ENCODE measurements at places on chromosomes 4 and X.
A peak's percentile ranks its signal among the peaks of the same experiment; 100 is the strongest.

DNA sequence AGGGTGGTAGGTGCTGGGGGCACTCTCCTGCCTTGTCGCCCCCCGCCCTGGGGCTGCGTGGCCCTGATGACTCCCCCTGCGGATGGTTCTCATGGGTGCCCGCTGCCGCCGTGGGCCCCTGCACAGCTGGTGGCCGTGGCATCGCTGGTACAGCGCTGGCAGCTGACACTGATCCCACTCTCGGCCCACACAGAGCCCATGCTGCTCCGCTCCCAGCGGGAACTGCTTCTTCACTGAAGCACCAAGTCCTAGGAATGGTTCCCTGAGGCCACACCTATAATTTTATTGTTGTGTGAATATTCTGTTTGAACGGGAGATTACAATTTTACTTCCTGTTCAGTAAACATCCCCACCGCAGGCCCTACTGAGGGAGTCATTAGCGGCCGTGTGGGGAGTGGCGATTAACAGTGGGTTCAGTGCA, 138.6 kb upstream of the NKX1-1 start:
- no peak for DNase-seq

GRCh38 chr4:182286931-182287330, 43.7 kb downstream of the TENM3 start:
- DNase-seq = no peak

GRCh38 chr4:48190839-48191238, 56.8 kb upstream of the TXK start:
- no peak for DNase-seq

DNA sequence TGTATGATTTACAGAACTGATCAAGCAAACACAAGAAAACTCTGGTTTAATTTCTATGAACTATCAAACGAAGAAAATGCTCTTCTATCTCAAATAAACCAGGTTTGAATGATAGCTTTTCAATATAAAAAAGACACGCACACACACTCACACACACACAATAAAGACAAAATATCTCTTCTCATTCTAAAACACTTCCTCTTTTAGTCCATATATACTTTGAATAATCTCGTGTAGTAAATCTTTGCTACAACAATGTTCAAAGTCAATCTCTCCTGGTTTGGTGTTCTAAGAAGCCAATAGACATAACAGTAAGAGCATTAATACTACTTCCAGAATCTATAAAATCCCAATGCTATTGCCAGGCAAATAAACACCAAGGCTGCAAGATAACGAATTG, 13.3 kb downstream of the CXCL2 start:
- no peak for DNase-seq

DNA sequence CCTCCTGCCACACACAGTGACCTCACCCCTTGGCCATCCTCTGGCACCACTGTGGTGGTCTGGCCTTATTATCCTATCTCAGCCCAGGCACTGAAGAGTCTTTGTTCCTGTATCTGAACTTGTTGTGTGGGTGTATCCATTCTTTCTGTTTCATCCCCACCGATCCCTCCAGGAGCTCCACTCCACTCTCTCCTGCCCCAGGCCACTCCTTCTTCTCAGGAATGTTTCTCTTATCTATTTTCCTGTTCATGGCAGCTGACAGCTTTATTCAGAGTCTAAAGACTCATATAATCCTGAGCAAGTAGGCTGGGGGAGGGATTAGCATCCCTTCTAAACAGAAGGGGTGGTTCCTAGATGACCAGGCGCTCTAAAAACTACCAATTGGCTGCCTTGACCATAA, 150.0 kb downstream of the ANAPC10 start:
- no peak for DNase-seq

DNA sequence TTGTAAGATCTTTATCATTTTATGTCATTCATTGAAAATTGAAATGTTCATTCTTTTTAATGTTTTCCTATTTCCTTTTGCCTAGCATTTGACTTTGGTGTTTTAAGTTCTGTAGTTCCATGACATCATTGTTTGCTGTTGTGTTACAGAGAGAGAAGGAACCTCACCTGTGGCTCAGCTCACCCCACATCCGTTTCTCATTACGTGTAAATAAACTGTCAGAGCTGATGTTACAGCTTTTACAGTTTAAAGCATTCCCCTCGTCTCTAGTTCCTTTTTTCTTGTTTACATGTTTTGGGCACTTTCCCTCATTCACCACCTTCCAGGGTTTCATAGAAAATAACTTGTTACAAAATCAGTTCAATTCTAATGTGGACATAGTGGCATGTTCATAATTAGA, 137.2 kb downstream of the FNIP2 start:
- DNase-seq = no peak

DNA sequence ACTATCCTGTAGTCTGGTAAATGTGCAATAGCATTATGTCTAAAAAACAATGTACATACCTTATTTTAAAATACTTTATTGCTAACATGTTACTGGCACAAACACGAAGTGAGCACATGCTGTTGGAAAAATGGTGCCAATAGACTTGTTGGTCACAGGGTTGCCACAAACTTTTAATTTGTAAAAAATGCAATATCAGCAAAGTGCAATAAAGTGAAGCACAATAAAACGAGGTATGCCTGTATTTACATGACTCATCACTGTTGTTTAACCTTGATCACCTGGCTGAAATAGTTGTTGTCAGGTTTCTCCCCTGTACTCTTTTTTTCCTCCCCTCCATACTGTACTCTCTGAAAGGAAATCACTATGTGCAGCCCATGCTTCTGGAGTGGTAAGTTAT, 56.5 kb downstream of the KLF8 start:
- no peak for DNase-seq

GRCh38 chr4:26985873-26986272, 125.2 kb downstream of the STIM2 start:
- DNase-seq = no peak

DNA sequence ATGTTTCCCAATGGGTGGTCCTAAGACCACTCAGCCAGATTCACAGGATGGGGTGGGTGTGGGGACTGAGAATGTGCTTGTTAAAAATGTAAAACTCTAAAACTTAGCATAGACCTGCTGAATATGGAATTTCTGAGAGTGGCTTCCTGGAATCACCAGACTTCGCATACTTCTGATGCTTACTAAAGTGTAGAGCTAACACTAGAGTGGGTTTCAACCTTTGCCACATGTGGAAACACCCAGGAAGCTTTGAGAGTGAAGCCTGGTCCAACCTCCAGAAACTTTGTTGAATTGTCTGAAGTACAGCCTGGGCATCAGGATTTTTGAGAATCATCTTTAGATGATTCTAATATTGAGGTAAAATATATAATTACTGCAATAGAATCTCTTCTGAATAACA, 167.8 kb upstream of the EDNRA start:
- DNase-seq = no peak

- no peak for DNase-seq
Measured at GRCh38 chr4:40190880-40191815, 5.7 kb upstream of the RHOH start.

- DNase-seq = no peak
Measured at GRCh38 chr4:141330616-141331015, 109.9 kb downstream of the ZNF330 start.

GRCh38 chrX:37746218-37746941, 33.5 kb upstream of the CYBB start:
- no peak for DNase-seq

GRCh38 chr4:6990661-6991060, 52.5 kb upstream of the TADA2B start:
- DNase-seq = no peak

DNA sequence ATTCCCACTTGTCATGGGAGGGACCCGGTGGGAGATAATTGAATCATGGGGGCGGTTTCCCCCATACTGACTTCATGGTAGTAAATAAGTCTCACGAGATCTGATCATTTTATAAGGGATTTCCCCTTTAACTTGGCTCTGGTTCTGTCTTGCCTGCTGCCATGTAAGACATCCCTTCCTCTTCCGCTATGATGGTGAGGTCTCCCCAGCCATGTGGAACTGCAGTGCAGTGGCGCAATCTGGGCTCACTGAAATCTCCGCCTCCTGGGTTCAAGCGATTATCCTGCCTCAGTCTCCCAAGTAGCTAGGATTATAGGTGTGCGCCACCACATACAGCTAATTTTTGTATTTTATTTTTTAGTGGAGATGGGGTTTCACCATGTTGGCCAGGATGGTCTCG, 2.9 kb downstream of the HPGDS start:
- no peak for DNase-seq

GRCh38 chr4:8380511-8381415, 59.8 kb downstream of the ACOX3 start:
- DNase-seq = no peak

- DNase-seq = no peak
Measured at GRCh38 chr4:60588556-60588955, 611.6 kb upstream of the ADGRL3 start.

- no peak for DNase-seq
Measured at GRCh38 chr4:188428935-188429334, 289.7 kb downstream of the TRIML1 start.

- no peak for DNase-seq
Measured at GRCh38 chr4:37891260-37892159, 626 bp downstream of the TBC1D1 start.

DNA sequence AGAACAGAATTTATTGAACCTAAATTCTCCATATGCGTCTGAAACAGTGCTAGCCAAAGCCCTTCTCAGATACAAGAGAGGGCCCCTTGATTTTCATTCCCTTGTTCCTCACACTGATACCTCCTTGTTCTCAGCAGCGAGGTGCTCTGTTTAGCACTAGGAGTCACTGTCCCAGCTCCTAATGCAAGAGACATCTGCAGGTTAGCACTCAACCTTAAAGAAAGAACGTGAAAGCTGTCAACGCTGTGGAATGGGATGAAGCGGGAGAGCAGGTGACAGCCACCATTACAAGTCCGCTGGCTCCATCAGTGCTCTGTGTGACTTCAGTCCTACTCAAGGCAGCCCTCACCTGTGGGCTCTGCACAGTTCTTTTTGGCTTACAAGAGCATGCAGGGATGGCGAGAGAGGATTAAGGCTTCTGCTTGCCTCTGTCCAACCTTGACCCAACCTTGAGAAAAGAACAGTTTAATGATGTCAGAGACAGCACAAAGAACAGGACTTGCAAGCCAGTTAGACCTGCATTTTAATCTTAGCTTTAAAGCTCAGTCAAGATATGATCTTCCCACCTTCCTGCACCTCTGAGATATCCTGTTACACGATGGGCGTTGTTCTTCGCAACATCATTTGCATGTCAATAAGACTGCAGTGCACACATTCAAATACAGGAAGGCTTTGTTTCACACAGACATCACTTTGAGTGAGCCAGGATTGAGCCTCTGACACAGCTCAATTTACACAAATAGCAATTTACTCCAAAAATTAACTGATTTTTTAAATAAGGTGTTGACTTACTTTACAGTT, 95.1 kb downstream of the ARSF start:
- DNase-seq = no peak

- DNase-seq = no peak
Measured at GRCh38 chr4:153333874-153334273, 10.6 kb upstream of the MND1 start.

DNA sequence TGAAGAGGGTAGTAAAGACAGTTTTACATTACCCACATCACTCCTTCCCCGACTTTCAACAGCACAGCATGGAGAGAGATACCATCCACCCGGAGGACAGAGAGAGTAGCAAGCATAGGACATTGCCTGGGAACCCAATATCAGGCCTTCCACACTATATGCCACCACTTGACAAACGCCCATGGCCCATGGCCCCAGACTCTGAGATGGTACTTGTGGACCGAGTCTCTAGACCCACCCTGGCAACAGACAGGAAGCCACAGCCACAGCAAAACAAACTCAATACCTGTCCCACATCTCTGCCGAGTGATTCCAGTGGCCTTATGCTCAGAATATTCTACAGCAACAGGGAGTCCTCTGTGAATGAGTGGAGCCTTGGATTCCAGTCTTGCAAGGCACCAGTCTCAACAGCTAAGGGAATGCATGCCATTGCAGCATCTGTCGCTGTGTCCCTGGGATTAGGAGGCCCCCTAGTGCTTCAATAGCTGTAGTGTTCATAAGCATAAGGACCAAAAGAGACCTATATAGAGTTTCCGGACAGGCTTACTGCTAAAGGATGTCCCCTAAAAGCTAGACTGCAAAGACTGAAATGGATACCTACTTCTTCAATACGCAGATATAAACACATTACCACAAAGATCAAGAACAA, 14.7 kb upstream of the CT55 start:
- DNase-seq = peak; percentile 1

GRCh38 chrX:129825746-129826505, 17.8 kb downstream of the ZDHHC9 start:
- DNase-seq = no peak

GRCh38 chr4:183546376-183546775, 41.5 kb downstream of the ING2 start:
- DNase-seq = no peak

DNA sequence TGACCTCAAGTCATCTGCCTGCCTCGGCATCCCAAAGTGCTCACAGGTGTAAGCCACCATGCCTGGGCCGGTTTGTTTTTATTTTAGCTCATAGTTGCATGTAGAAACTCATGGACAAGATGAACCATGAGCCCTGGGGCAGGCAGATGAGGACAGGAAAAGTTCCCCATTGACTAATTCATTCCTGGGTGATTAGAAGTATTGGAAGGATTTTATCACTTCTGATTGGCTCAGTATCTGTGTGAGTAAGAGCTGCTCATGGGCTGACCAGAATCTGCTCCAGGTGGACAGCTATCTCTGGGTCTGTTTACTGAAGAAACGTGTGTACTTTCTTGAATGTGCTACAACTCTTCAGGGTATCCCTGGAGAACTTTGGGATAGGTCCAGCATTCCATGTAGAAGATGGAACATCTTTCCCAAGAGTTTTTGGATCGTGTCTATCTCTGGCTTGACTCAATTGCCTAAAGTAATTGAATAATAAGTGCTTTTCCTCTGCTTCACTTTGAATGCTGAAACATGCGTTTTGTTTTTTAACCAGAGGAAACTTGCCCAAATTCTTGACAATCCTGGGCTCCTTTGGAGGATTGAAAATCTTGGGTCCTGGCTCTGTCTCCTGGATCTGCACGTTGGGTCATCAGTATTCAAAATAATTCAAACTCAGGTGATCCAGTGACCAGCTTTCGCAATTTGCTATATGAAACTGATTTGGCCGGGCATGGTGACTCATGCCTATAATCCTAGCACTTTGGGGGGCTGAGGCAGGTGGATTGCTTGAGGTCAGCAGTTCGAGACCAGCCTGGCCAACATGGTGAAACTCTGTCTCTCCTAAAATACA, 88.6 kb upstream of the DHRSX start:
- DNase-seq = no peak

DNA sequence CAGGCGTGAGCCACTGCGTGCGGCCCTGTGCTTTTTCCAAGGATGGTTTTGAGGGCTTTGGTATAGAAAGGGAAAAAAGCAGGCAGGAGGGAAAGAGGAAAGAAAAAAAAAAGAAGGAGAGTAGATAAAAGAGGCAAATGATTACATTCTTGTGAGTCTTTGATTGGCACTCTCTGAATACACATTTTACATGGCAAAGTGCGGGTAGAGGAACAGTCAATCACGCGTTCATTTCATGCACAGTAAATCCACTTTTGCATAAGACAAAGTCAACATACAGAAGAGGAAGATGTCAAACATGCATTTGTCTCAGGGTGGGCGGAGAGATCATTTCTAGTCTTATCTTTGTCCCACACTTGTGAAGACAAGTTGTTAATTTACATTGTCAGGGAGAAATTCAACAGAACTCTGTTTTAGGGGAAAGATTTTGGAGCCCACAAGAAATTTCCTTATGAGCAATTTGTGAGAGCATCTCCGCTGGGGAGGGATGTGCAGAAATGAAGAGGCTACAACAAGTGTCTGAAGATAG, 183.2 kb downstream of the DHRSX start:
- no peak for DNase-seq

GRCh38 chr4:128424527-128425497, 137.2 kb upstream of the PGRMC2 start:
- no peak for DNase-seq

GRCh38 chrX:37677765-37678164, 7.8 kb upstream of the XK start:
- DNase-seq = no peak

- no peak for DNase-seq
Measured at GRCh38 chr4:40307627-40308497, 27.3 kb upstream of the CHRNA9 start.
